ENCODE measurements at places on chromosomes 5 and 9.

DNA sequence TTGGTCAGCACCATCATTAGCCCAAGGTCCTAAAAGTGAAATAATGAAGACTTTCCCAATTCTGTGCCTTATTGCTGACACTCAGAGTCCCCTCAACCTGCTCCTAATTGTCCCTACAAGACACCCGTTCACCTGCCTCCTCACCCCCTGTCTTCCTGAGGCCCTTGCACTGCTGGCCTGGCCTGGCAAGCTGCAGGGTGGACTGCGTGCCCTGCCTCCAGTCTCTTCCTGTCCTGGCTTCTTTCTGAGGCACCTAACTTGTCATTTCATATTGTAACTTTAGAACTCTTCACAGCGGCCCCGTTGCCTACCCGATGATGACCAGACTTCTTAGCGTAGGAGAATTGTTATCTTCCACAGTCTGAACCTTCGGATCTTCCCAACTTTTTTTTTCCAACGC, 153.9 kb downstream of the SMARCA2 start:
- DNase-seq: no peak

GRCh38 chr5:128579639-128580038, 41.6 kb upstream of the FBN2 start:
- DNase-seq: no peak

DNA sequence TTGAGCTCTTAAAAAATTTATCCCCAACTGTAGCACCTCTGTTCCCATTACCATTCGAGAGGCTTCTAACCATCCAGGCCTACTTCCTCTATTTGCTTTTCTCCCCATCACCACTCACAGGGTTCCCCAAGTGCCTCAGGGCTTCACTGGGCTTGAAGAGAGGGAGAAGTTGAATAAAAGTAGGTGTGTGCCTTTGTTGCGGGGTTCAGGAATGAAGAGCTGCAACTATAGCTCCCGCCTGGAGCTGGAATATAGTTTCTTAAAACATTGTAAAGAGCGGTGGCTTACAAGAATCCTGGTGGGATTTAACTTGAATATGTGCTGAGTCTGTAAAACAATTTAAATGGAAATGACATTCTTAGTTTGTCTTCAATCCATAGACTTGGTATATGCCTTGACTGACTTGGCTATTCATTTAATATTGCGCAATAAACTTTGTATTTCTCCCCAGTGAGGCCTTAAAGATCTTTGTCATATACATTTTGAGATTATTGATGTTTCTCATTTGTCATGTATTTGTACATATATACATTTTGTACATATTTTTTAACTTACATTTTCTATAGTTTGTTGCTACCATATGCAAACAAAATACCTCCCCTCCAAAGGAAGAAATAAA, 7.2 kb downstream of the ENTREP1 start:
- no peak for DNase-seq

DNA sequence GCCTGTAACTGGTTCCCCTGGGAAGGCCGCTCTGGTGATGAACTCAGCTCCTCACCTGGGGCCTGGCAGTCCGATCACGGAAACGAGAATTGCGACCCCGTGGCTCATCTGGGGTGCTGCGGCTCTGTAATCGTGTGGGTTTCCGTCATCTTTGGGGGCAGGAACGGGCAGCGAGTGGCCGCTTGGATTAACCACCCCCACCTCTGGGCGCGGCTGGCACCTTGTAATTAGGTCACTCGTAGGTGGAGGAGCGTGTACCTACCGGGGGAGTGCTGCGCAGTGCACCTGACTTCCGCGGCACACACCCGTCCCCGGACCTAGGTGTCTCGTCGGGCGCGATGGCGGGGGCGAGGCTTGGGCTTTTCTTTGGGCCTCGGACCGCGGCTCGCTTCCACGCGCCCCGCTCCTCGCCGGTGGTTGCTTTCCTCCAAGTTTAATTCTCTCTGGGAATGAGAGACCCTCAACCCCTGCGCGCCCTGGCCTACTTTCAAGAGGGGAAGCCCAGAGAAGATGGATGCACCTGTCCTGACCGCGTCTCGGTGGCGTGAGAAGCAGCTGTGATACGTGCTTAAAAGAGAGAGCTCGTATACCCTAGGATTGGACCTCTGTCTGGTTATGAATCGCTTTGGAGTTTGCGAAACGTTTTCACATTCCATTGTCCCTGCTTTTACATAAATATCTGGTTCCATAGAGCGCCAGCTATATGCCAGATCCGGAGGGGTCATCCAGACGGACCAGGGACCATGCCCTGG, 744 bp upstream of the PPP2CA start:
- DNase-seq: peak; percentile 38

GRCh38 chr5:59079622-59080620, 497.0 kb downstream of the RAB3C start:
- DNase-seq: no peak

- no peak for DNase-seq
Measured at GRCh38 chr5:142659405-142659804, 26.5 kb downstream of the FGF1 start.

DNA sequence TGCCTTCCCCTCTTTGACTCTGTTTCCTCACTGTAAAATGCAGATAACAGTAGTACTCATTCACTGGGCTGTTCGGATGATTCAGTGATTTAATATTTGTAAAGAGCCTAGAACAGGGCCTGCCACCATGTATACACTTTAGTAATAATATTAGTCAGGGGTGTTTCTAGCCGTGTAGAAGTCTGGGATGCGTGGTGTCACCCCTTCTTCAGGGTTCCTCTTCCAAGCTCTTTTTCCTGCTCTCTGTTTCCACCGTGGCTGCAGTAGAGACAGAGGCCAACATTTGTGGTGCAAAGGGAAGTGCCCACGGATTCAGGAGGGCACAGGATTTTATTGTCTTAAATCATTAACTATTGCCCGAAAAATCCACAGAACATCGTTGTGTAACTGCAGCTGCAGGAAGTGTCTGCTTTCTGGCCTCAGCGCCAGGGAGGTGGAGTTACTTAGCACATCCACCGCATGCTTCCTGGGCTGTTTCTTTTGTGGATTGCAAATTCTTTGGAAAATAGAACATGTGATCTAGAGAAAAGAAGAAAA, 61.7 kb downstream of the TRIO start:
- no peak for DNase-seq

- DNase-seq: no peak
Measured at GRCh38 chr5:31479706-31480105, 52.2 kb downstream of the DROSHA start.

- no peak for DNase-seq
Measured at GRCh38 chr9:12544700-12545099, 148.5 kb upstream of the TYRP1 start.

DNA sequence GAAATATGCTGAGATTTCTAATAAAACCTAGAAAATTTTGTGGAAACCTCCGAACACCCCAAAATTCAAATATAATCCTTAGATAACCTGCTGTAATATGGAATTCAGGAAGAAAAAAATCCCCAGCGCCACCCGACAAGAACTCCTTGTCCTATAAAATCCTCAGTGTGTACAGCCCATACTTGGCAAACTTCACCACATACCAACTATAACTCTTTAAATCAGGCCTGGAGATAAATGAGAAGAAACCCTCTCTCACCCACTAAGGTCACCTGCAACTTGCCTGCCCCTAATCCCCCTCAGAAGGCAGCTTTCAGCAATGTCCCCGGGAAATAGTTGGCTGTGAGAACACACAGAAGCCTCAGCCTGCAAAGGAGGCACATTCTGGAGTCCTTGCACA, 90.5 kb downstream of the SH3TC2 start:
- DNase-seq: no peak

- no peak for DNase-seq
Measured at GRCh38 chr9:38332625-38333024, 59.9 kb upstream of the ALDH1B1 start.

- DNase-seq: no peak
Measured at GRCh38 chr9:108363311-108363710, 492.5 kb downstream of the ACTL7B start.

DNA sequence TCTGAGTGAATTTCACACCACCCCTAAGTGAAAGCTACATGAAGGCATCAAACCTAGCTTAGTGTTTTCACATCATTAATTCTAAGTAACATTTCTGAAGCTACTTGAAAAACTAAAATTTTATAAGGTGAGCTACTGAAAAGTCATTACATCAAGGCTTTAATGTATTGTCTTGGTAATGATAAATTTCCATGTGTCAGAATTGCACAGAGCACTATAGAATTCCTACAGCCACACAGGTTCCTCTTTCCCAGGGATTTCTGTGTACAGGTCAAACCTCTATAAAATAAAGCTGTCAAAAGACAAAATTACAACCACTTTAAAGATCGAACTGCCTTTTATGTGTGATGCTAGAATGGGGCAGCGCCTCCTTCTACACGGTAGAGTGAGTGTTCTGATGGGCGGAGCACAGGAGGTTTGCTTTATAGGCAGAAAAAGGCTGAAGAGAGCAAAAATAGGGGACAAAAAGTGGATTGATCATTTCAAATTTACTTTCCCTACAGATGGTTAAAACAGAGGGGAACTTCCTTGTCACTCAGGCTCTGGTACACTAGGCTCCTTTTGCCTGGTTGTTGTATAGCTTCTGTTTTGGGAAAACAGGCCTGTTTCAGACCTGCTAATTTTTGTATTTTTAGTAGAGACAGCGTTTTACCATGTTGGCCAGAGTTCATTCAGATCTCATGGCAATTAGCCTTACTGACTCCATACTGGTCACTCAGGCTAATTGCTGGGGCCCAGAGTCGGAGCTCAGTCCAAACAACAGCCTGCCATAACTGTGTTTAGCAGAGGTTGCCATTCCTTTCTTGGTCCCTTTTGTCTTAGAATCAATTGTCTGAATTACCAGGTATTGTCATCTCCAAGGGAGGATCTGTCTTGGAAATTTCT, 102.5 kb upstream of the BASP1 start:
- no peak for DNase-seq

DNA sequence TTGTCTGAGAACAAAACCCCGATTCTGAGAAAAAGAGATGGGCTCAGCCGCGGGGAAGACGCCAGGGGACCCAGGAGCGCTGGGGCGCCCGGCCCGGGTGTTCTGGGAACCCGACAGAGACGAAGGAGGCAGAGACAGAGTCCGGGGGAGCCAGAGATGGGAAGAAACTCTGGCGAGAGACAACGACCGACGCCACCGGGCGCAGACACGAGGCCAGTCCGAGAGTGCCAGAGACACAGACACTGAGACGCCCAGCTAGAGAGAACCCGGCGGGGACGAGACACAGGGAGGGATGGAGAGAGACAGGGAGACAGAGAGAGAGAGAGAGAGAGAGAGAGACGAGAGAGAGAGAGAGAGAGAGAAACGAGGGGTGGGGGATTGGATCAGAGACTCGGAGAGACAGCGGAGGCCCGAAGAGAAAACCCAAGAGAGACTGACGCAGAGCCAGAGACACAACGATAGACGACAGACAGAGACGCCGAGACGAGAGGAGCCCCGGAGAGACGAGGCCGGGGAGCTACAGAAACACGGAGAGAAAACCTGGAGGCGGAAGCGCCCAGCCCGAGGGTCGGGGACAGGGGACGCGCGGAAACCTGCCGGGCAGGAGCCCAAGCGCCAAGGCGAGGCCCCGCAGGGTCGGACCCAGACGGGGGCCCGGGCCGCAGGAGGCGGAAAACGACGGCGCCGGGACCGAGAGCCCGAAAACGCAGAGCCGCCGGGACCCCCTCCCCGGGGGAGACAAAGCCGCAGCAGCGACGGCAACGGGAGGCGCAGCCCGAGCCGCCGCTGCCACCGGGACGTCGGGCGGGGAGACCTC, 3.3 kb downstream of the NR5A1 start:
- peak; percentile 11 for DNase-seq

- peak; percentile 78 for DNase-seq
Measured at GRCh38 chr5:107248066-107248695, 422.6 kb downstream of the EFNA5 start.

DNA sequence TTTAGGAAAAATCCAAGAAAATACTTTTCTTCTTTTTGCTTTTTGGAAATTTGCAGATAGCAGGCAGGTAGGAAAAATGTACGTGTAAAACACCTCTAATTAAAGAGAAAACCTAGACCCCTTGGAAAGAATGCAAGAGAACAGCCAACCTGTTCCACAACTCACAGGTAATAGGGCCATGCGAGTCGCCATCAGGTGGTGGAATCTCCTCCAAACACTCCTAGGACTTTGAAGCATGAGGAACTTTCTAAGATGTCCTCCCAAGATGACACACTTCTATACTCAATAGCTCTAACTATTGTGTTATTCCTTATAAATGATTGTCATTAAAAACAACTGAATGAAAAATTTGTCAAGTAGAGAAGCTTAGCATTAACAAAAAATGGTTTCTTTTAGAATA, 174.0 kb downstream of the TMC1 start:
- DNase-seq: no peak

GRCh38 chr5:109917154-109917546, 227.4 kb downstream of the MAN2A1 start:
- no peak for DNase-seq

- DNase-seq: no peak
Measured at GRCh38 chr5:5688925-5689310, 266.4 kb downstream of the ICE1 start.

GRCh38 chr5:151374539-151374938, 27.2 kb upstream of the SLC36A2 start:
- no peak for DNase-seq

DNA sequence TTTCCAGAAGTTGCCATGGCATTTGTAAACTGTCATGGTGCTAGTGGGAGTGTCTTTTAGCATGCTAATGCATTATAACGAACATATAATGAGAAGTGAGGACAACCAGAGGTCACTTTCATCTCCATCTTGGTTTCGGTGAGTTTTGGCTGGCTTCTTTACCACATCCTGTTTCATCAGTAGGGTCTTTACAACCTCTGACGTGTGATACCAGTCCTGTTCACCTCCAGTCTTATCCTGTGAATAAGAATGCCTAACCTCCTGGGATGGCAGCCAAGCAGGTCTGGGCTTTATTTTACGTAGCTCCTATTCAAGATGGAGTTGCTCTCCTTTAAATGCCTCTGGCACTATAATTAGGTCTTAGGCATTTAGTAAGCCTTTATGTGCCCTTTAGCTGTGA, 20.4 kb upstream of the RFK start:
- no peak for DNase-seq

DNA sequence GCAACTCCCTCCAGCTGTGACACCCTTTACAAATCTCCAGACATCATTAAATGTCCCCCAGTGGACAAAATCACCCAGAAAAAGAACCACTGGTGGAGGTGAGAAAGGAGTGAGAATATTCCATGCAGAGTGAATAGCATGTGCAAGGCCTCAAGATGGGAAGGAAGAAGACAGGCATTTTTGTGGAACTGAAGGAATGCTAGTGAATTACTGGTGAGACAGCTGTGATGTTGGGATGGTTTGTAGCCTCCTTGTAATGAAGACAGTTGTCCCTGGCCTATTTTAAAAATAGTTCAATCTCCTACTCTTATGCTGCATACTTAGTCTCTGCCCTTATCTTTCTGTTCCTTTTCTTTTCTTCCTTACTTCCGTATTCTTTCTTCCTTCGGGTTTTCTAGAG, 124.9 kb upstream of the RPS23 start:
- DNase-seq: no peak

DNA sequence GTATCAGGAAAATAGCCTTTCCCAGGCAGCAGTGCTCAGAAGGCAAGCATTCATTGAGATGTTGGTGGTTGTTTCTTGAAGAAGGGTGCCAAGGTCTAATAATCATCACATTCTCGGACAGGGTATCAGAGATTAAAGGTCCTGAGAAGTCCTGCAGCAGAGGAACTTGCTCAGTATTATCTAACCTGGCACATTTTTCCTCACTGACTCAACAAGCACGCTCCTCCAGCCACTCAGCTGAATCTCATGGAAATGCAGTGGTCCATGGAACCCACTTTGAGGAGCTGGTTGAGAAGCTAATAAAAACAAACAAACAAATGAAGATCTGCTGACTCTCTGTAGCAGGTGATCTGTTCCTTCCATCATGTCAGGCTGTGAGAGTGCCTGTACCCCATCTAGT, 35.3 kb upstream of the ICE1 start:
- no peak for DNase-seq

GRCh38 chr9:92138157-92138959, 23.1 kb upstream of the SPTLC1 start:
- DNase-seq: peak; percentile 95
